Activated CD4-positive, alpha-beta T cell treated with anti-CD3 and anti-CD28 coated beads, Interleukin-2, amount 10 ng/mL, durations not matched to agents 7 days and 5 days (primary cell): ENCODE measurements at places on chromosomes 12 and 14.
A peak's percentile ranks its signal among the peaks of the same experiment; 100 is the strongest.

DNA sequence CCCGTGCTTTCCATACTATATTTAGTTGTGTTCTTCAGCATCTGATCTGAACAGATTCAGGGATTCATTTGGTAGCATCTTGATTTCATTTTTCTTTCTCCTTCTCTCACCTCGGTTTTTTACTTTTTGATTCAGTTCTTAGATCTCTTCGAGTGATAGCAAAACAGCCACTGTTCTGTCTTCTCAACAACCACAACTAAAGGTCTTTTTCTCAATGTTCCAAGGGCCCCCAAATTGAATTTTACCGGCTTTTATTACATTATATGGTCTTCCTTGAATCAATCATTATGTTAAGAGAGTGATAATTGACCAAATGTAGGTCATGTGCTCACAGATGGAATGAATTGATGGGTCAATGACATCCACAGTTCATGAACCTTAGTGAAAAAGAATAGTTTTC is 164.5 kb upstream of the LMNTD1 start:
- no peak for DNase-seq

GRCh38 chr14:67483579-67484285 is 4.8 kb downstream of the TMEM229B start:
- no peak for DNase-seq

- DNase-seq = no peak
Measured at GRCh38 chr14:94163796-94164195, 10.3 kb upstream of the PPP4R4 start.

- DNase-seq = no peak
Measured at GRCh38 chr14:84433961-84434360, 1096.0 kb upstream of the FLRT2 start.

- no peak for DNase-seq
Measured at GRCh38 chr14:104223101-104224041, 85.0 kb downstream of the KIF26A start.

- DNase-seq = no peak
Measured at GRCh38 chr12:109678719-109679118, 34.9 kb upstream of the FAM222A start.

DNA sequence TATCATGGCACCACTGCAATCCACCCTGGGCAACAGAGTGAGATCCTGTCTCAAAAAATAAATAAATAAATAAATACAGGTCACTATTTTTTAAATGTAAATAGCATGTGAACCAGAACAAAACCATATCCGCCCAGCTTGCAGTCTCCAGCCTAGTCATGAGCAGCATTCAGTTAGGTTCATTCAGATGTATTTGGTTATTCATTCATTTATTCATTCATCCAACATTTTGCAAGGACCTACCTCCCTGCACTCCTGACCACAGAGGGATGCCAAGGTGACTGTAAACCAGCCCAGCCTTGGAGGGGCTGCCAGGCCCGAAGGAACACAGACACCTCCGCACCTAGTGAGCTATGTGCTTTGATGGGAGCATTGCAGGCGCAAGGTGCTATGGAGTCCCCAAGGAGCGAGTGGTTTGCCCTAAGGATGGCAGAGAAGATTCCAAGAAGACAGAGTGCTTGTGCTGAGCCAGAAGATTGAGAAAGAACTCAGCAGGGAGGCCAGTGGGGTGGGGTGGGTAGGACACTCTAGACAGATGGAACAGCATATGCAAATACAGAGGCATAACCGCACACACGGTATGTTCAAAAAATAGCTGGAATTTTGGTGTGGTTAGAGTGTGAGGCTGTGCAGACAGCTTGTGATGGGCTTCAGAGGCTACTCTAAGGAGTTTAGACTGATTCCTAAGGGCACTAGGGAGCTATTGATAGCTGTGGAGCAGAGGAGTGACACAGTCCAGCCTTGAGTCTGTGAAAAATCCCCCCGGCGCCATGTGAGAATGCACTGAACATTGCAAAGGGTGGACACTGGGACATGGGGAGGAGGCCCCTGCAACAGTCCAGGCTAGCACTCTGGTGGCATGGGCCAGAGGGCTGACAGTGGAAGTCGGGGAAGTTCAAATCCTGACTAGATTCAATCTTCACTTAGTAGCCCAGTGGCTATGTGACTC is 11.7 kb downstream of the DTX1 start:
- DNase-seq = no peak

- no peak for DNase-seq
Measured at GRCh38 chr14:51069055-51069454, 25.9 kb downstream of the TRIM9 start.

- peak; percentile 3 for DNase-seq
Measured at GRCh38 chr14:94139421-94139820, 10.0 kb upstream of the IFI27L2 start.

- no peak for DNase-seq
Measured at GRCh38 chr12:24134092-24134491, 184.6 kb upstream of the SOX5 start.

- DNase-seq = no peak
Measured at GRCh38 chr12:62597253-62597652, 130.6 kb downstream of the MON2 start.

- no peak for DNase-seq
Measured at GRCh38 chr12:2483713-2484112, 311.1 kb upstream of the FKBP4 start.

DNA sequence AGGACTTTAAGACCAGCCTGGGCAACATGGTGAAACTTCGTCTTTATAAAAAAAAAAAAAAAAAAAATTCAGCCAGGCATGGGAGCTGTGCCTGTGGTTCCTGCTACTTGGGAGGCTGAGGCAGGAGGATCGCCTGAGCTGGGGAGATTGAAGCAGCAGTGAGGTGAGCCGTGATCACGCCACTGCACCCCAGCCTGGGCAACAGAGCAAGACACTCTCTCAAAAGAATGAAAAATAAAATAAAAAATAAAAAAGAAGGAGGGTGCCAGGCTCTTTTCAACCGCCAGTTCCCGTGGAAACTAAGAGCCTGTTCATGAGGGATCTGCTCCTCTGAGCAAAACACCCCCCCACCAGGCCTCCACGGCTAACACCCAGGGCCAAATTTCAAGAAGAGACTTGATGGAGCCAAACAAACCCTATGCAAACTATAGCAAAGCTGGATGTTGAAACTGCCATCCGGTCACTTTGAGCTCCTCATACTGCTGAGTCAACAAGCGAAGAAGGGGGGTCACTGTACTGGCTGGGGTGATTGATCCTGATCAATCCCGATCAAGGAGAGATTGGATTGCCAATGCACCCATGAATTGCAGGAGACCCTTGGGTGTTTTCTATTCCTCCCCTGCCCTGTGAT is 23.4 kb downstream of the DLK1 start:
- DNase-seq = no peak

GRCh38 chr12:131636940-131637750 is 73.7 kb upstream of the SFSWAP start:
- DNase-seq = no peak

DNA sequence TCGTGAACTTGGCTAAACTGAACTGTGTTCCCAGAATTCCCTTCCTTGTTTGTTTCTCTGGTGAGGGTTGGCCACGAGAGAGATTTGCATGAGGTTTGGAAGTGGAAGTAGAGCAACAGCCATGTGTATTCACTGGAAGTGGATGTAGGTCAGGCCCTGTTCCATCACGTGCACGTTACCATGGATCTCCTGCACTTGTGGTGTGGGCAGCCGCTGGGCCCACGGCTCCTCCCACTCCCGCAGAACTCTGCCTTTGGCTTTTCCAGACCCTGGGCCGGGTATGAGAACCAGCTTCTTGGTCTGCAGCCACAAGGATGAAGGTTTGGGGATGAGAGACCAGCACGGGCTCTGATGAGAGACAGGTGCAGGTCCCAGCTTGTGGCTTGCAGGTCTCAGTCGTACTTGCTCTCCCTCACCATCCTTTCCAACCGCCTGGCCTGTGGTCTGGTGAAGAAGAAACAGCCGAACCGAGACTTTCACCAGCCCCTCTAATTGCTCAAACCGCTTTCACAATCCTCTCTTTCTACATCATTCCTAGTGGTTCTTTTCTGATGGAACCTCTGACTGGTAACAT is 94.9 kb downstream of the DUSP16 start:
- peak; percentile 37 for DNase-seq

DNA sequence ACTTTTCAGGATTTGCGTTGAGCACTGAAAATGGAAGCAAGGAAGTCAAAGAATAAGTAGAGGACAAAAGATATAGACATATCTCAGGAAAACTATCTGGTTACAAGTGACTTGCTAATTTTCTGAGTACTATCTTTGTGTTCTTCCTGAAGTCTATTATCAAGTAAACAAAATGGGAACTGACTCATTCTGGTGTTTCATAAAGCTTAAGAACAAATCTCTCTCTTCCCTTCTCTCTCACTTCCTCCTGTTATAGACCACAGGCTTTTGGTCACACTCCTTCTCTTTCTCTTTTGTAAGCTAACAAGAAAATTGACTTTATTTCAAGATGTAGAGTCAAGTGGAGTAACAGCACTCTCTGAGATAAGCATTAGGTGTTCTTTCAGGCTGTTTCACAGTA is 406.6 kb upstream of the SYT1 start:
- DNase-seq = no peak

- no peak for DNase-seq
Measured at GRCh38 chr14:25039933-25040332, 10.0 kb downstream of the STXBP6 start.

- no peak for DNase-seq
Measured at GRCh38 chr14:102955636-102956408, 33.4 kb downstream of the AMN start.

- no peak for DNase-seq
Measured at GRCh38 chr14:64501411-64502171, 2.0 kb downstream of the ZBTB25 start.

DNA sequence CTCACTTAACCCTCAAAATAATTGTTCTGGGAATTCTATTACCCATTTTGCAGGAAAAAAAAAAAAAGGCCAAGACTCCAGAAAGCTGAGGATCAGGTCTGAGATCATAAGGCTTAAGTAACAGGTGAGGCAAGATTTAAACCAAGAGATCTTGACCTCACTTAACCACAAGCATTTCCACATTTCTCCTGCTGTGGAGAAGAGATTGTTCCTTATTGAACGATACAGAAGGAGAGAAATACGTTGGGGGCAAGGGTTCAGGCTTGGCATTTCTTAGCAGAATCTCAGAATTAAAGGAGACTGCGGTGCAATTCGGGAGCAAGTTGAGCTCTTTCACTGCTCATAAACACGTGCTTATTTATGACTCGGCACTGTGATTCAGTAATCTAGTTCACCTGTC is 885.3 kb upstream of the TMEM132C start:
- no peak for DNase-seq

- no peak for DNase-seq
Measured at GRCh38 chr14:45678163-45678562, 425.2 kb upstream of the MIS18BP1 start.

GRCh38 chr12:4277857-4278256 is 4.3 kb downstream of the CCND2 start:
- no peak for DNase-seq

GRCh38 chr14:58617619-58618018 is 20.1 kb upstream of the DACT1 start:
- no peak for DNase-seq

DNA sequence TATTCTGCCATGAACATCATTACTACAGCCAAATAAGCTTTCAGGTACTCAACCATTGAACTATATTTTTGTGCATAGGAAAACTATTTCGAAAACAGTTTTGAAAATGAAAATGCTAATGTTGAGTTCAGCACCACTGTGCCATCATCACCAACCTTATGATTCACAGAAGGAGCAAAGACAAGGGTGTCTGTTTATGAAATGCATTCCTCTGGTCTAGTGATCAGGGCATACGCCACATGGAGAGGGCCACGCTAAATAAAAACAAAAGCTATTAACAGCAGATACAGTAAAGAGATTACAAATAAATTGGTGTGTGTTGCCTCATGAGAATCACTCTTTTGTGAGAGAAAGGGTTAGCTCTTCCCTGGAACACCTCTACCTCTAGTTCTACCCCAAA is 43.2 kb upstream of the BMAL2 start:
- no peak for DNase-seq

- DNase-seq = no peak
Measured at GRCh38 chr14:84688297-84689025, 841.5 kb upstream of the FLRT2 start.

- peak; percentile 24 for DNase-seq
Measured at GRCh38 chr12:69534389-69534822, 50.9 kb upstream of the CCT2 start.

GRCh38 chr12:9103050-9103849 is 12.5 kb downstream of the A2M start:
- no peak for DNase-seq

GRCh38 chr12:62484233-62484632 is 17.6 kb downstream of the MON2 start:
- no peak for DNase-seq

DNA sequence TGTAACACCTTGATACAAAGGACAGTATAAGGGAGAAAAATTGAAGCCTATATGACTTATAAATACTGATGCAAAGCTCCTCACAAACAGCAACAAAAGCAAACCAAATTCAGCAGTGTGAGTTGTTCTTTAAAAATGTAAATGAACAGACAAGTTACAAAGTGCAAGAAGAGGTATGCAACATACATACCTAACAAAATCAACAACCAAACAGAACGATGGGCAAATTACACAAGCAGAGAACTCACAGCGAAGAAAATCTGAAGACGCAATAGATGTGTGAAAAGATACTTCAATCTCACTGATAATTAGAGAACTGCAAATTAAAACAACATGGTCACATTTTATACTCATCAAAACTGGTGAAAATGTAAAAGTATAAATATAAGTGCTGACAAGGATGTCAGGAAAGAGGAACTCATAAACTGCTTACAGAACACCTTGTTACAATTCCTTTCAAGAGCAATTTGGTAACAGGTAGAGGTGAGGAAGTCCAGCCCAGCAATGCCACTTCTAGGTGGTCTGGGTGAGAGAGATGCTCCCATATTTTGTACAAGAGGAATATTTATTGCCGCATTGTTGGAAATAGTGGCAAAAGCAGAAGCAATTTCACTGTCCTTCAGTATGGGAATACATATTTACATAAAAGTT is 47.3 kb downstream of the CORO1C start:
- DNase-seq = no peak
